Stimulated activated CD8-positive, alpha-beta memory T cell treated with anti-CD3 and anti-CD28 coated beads, Interleukin-15, amount 100 ng/mL, for 24 hours (primary cell): ENCODE measurements at places on chromosomes 12 and 14.
A peak's percentile ranks its signal among the peaks of the same experiment; 100 is the strongest.

GRCh38 chr14:99725774-99726537, 41.9 kb downstream of the CYP46A1 start:
- no peak for DNase-seq

DNA sequence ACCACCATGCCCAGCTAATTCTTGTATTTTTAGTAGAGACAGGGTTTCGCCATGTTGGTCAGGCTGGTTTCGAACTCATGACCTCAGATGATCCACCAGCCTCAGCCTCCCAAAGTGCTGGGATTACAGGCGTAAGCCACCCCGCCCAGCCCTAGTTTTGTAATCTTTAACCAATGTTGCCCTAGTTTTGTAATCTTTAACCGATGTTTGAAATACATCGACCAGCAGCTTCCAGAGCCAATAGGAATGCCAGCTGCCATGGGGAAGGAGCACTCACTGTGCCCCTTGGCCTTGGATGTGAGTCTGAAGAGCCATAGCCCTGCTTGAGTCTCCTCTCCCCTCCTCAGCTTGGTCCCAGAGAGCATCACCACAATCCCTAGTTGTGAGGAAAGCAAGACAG, 209.3 kb upstream of the RGS6 start:
- no peak for DNase-seq

- DNase-seq: no peak
Measured at GRCh38 chr14:31294746-31295405, 87.3 kb upstream of the HECTD1 start.

- peak; percentile 62 for DNase-seq
Measured at GRCh38 chr12:57243521-57244311, 7.3 kb downstream of the STAC3 start.

DNA sequence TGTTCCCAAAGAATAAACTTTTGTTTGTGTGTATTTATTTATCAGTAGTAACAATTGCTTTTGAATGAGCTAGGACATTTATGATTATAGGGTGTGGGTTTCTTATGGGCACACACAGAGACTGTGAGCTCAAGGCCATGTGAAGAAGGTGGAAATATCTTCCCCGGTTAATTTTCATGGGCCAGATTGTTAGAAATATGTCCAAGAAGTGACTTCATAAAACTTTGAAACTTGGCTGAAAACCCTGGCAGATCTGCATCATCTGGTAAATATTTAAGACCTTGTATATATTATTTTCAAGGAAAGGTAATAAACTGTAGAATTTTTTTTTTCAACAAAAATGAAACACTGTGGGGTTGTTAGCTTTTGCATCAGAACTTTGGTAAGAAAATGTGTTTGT, 53.5 kb upstream of the RNU6-8 start:
- DNase-seq: no peak

GRCh38 chr12:67270622-67271021, 1.5 kb downstream of the CAND1 start:
- no peak for DNase-seq

DNA sequence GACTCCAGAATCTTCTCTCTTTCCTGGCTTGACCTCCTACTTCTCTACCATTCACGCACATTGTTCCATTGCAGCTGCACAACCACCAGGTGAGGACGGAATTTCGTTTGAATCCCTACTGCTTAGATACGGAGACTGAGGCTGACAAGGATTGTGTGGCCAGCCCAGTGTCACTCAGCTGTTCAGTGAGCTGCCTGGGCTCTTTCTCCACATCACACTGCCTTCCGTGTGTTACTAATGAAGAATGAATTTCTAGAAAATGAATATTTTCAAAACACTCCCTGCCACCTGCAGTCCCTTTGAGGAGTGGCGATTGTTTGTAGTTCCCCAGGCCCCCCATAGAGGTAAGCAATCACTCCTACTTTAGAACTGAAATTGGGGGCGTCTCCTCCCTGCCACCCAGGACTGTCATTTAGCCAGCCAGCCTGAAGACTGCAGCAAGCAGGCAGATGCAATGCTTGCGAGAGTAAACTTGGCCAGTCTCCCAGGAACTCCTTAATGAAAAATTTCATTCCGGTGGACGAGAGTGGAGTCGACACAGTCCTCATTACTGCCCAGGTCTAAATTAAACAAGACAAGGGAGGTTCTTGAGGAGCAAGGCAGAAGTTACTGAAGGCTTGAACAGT, 239.7 kb downstream of the SLC41A2 start:
- no peak for DNase-seq

DNA sequence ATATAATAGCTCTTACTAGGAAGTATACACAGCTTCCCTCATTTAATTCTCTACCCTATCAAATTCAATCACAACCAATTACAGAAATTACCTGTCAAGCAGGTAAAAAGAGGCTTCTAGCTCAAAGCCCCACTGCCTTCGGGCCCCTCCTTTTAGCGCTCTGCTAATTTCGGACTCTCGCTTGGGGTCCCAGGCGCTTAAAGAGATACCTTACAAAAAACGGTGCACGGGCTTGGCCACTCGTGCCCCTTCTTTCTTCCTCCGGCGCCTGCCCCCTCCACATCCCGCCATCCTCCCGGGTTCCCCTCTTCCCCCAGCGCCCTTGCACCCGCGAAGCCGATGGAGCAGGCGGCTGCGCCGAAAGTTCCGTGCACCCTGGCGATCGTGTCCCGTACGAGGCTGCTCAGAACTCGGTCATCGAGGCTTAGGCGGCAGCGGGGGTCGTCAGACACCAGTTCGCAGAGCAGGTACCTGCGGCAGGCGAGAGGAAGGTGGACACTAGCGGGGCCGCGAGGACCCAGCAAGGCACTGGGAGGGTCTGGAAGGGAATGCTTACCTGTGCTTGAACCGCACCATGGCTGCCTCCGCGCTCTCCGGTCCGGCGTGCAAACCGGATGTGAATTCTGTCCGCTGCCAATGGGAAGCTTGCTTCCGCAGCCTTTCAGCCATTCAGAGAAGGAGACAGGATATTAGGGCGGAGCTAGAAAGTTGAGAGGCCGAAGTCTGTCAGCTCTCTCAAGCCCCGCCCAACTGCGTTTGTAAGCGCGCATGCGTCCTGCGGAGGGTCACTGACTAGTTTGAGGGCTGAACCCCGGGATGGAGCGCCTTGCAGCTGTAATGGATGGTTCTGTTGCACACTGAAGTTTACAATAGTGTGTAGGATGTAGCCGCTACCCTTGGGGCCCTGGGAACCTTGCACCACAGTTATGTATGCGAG, at the start of gene POP5:
POP5 (minus strand) TSS at position 616 of the 937 bp plus-strand sequence; CDS start at position 576, 40 bp downstream.
- DNase-seq: peak; percentile 69

DNA sequence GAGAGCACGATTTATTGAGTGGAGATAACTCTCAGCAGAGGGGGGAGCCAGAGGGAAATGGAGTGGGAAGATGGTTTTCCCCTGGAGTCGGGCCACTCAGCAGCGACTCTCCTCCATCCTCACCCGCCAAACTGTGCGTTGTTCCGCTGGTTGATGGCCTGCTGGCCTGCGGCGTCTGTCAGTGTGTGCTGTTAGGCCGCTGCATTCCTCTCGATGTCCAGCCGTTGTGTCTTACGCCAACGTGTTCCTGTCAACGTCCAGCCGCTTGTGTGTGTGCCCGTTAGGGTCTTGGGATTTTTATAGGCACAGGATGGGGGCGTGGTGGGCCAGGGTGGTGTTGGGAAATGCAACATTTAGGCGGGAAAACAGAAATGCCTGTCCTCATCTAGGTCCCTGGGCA, 69.2 kb downstream of the PTPRQ start:
- no peak for DNase-seq

DNA sequence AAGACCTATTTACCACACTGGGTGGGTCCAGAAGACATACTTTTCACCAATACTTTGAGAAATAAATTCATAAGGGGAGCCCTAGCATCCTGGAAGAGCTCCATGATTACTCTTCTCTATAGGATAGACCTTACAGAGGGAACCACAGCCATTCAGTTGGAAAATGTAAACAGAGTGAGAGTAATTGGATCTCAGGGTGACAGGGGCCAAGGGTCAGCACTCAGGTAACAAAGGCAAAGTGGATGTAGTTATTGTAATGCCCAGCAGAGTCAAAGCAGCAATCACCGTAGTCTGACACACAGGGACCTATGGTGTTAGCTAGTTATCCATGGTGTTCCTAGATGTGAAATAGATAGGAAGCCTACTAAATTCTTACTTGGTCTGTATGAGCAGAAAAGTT, 10.8 kb upstream of the GTF2A1 start:
- DNase-seq: no peak

- DNase-seq: no peak
Measured at GRCh38 chr14:40003773-40004172, 571.5 kb upstream of the FBXO33 start.

GRCh38 chr12:108704527-108704926, 26.8 kb downstream of the CORO1C start:
- DNase-seq: no peak

DNA sequence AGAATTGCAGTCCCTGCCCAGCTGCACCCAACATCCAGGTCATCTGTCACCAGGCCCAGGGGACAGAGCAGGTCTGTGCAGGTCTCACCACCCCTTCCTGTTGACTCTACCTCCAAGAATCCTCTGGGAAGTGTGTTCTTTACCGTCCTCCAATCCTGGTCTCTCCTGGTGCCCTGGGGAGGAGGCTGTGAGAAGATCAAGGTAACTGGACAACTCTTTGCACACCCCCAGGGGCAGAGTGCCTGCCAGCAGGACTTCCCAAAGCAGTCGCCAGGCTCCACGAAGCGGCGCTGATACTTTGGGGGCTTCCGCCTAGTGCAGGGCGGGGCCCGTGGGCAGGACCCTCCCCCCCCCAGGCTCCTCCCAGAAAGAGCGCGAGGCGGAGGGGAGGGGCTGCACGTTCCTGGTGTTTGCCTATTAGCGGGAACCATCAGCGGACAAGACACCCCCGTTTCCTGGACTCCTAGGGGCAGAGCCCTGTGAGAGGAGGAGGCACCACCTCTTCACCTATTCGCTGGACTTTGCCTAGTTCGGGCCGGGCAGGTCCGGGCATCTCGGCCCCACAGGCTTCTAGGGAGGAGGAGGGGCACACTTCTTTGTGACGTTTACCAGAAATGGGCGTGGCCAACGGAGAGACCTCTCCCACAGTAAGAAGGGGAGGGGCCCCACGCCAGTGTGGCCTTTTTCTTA, 918.0 kb downstream of the AACS start:
- DNase-seq: no peak

DNA sequence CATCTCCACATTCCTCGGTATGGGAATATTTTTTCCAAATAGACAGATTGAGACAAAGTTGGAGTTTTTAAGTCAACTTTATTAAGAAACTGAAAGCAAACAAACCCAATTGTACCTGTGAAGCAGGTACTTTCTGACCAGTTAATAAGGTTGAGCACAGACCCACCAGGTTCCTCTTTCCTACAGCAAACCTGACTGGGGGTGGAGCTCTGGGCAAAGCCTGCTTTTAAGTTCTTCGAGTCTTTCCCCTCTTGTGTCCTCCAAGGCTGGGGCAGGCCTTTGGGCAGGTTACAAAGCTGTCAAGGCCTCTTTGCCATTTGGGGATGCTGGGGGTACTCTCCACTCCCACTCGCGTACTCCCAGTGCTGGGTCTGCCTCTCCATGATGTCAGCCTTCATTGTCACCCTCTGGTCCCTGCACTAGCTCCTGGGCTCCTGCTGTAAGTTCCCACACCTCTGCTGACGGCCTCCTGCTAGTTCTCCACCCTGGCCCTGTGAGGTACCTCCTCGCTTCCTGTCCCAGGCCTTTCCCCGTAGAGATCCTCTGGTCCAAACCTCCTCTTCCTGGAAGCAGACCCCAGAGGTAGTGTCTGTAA, 3.2 kb downstream of the KCNH3 start:
- DNase-seq: no peak

- no peak for DNase-seq
Measured at GRCh38 chr14:68047906-68048305, 228.3 kb downstream of the RAD51B start.

DNA sequence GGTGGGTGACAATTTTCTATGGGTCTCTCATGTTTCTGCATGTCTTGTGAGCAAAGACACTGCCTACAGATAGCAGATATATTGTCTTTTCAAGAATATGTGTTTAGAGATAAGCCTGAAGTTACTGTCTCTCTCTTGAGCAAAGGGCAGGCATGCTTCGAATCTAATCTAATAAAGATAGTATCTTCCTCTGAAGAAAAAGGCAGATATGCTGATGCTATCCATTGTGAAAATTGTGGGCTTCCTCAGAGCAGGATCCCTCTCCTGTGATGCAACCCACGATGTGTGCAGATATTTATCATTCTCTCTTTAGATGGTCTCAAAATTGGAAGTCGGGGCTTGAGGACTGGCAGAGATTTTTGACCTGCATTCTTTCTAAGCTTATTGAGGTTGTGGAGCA, 187.0 kb downstream of the DACT1 start:
- no peak for DNase-seq

DNA sequence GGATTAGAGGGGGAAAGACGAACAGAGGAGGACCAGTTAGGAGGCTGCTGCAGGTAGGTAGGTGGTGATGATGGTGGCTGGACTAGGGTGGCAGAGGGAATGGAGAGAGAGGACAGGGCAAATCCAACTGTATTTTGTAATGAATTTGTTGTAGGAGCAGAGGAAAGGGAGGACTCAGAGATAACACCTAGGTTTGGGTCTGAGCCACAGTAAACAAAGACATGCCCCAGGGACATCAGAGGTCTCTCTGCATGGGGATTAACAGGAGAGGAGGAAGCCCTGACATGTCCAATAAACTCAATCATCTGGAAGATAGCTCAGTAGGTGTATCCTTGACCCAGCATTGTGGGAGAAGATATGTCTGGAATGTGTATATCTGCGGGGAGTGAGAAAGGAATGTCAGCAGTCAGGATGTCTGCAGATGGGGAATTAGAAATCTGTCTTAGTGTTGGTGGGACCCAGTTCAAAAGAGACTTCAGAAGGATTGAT, 4.7 kb upstream of the SLC48A1 start:
- no peak for DNase-seq

- no peak for DNase-seq
Measured at GRCh38 chr14:92461891-92462290, 51.7 kb upstream of the RIN3 start.

GRCh38 chr14:36383767-36384431, 63.5 kb upstream of the MBIP start:
- DNase-seq: no peak

DNA sequence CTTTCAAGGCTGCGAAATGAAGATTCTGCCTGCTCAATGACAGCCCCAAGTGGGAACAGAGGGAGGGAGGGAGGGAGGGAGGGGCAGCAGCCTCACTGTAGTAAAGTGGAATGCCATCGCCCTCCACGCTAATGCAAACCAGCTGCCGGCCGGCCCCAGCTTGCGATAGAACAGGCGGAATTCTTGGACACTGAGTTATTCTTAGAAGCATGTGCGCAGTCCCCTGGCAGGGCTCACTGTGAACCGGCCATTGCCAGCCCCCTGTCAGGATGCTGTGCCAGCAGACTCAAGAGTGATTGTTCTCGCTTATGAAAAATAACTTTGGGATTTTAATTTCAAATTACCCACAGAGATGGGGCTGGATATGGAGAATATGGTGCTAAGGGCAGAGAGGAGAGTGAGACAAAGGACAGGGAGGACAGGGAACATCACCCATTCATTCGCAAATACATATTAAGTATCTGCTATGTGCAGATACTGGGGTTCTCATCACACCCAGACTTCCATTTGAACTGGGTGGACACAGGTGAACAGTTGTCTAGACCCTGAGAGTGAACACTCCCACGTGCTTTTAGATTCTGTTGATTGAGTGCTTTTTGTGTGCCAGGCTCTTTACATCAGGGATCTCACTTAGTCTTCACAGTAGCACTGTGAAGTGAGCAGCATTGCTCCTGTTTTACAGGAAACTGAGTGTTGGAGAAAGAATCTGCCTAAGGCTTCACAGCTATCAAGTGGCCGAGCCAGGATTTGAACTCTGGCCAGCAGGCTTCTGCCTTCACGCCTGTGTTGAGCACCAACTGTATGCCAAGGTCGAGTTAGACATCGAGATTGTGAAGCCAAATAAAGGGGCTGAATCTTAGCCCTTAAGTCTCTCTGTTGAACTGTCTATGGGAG, 192.9 kb downstream of the C12orf75 start:
- DNase-seq: no peak
